ENCODE measurements at places on chromosomes 7 and 10.

DNA sequence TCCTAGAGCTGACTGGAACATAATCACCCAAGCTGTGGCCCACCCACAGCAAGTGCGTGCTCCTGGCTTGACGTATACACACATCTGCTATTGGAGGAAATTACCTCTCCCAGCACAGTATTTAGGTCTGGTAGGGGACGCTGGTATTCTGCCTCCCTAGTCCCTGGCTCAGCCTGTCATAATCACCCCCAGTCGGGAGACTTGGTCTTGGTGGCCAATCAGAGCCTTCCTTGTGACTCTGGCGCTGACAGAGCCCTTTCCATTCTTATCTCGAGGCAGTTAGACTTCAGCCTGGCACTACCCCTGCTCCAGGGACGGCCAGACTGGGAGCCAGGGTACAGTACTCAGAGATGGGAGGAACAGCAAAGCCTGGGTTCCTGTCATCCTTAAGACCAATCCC, 14.3 kb upstream of the PRKAG2 start:
- no peak for DNase-seq

DNA sequence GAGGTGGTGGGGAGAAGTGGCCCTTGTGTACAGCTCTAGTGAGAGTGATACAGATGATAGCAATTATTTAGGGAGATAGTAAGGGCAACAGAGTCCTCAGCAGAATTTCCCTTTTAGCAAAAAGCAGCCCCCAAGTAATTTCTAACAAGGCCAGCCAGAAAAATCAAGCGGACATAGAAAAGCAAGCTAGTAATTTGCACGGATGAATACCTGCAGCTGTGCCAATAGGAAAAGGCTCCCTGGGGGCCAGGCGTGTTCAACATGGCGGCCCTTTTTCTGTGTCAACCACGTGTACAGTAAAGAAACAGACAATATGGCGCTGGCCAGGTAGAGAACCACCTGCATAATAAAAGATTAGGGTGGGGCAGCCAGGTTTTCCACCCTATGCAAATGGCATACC, 7.4 kb downstream of the MCM10 start:
- DNase-seq, result no peak

- DNase-seq, result peak; percentile 58
These were observed 9.6 kb upstream of the AGMO start for GRCh38 chr7:15571301-15571878.

- DNase-seq, result peak; percentile 70
These were observed 42.2 kb downstream of the BMPR1A start for GRCh38 chr10:86798611-86799010.

- DNase-seq, result no peak
These were observed 4.3 kb upstream of the PIK3AP1 start for GRCh38 chr10:96724621-96725020.

DNA sequence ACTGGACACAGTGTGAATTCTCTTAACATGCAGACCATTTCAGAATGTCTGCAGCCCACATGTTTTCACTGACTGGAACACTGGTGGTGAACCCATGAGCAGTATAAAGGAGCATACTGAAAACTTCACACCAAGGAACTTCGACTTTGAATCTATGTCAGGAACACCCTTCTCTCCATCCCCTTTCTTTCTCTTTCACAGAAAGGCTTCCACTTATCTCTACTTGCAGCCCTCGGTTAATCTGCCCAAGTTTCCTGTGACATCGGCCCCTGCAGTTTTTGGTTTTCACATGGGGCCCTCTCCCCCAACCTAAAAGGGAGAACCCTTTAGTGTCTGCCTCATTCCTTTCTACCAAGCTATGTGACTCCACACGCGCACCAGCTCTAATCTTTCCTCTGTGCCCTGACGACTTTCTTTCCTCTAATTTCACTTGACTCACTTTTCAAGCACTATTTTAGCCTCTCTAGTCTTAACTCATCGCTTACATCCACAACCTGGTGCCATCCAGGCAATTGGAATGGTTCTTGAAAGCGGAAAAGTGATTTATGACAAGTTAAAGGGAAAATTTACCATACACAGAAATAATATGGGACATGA, 70.1 kb downstream of the RELN start:
- no peak for DNase-seq

DNA sequence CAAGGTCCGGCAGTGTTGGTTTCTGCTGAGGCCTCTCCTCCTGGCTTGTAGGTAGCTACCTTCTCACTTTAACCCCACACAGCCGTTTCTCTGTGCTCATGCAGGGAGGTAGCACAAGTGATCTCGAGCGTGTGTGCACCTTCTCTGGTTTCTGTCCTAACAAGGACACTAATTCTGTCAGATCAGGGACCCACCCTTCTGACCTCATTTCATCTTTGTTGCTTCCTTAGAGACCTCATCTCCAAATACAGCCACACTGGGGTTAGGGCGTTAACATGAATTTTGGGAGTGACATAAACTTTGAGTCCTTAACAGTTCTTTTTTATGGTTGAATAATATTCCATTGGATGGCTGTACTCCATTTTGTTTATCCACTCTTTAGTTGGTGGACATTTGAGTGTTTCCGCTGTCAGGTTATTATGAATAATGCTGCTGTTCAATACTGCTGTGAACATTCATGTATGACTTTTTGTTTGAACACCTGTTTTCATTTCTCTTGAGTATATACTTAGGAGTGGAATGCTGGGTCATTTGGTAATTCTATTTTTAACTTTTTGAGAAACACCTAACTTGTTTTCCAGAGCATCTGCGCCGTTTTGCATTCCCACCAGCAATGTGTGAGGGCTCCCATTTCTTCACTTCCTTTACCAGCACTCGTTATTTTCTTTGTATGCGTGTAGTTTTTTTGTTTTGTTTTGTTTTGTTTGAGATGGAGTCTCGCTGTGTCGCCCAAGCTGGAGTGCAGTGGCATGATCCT, 57.5 kb downstream of the LCOR start:
- no peak for DNase-seq

DNA sequence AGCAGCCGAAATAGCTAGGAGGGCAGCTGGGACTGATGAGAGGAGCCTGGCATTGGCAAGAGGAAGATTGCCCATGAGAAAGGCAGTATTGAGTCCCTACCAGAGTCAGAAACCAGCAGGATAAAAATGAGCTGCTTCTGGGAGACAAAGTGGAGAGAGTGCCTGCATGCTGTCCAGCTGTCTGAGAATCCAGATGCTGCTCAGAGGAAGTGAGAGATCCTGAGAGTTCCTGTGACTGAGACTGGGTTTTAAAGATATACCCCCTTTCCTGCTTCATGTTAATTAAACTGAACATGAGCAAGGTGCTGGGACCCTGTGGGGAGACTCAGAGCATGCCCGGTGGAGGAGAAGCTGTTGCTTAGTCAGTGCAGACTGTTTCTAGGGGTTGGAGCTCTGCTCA, 107.5 kb downstream of the KIF20B start:
- DNase-seq, result no peak

GRCh38 chr10:103480521-103480920, 1.5 kb upstream of the CALHM3 start:
- DNase-seq, result no peak

DNA sequence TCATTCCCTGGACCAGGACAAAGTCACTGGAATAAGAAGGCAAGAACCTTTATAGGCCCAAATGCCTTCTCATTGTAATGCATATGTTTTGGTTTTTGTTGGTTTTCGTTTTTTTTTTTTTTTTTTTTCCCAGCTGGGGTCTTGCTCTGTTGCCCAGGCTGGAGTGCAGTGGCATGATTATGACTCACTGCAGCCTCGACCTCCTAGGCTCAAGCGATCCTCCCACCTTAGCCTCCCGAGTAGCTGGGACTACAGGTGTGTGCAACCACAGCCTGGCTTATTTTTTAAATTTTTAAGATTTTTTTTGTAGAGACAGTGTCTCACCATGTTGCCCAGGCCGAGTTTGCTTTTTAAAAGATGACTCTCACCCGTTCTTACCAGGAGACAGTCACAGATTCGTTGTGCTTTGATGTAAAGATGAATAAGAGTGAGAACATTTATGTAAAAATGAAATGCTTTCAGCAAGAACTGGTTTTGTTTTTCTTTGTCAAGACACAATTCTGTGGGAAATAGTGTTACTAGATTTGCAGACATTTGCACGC, 7.6 kb downstream of the IQCE start:
- DNase-seq, result no peak

DNA sequence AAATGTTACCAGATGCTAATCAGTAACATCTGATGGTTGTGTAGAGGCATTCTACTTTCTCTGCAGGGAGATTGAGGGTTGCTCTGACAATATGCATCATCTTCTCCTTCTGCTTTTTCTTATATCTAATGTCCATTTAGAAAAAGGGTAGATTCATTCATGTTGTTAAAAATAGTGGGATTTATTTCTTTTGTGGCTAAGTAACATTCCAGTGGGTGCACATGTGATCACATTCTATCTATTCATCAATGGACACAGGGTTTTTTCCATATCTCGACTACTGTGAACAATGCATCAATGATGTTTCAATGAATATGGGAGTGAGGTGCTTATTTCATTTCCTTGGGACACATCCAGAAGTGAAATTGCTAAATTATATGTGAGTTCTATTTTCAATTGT, 103.9 kb downstream of the CRPPA start:
- no peak for DNase-seq

DNA sequence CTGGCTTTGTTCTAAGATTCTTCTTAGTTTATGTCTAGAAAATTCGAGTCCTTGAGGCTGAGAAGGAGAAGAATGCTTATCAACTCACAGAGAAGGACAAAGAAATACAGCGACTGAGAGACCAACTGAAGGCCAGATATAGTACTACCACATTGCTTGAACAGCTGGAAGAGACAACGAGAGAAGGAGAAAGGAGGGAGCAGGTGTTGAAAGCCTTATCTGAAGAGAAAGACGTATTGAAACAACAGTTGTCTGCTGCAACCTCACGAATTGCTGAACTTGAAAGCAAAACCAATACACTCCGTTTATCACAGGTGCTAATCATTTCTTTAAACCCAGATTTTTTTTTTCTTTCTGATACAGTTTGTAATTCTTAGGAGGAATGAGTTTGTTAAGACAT, 6.7 kb downstream of the CEP55 start:
- DNase-seq, result no peak

DNA sequence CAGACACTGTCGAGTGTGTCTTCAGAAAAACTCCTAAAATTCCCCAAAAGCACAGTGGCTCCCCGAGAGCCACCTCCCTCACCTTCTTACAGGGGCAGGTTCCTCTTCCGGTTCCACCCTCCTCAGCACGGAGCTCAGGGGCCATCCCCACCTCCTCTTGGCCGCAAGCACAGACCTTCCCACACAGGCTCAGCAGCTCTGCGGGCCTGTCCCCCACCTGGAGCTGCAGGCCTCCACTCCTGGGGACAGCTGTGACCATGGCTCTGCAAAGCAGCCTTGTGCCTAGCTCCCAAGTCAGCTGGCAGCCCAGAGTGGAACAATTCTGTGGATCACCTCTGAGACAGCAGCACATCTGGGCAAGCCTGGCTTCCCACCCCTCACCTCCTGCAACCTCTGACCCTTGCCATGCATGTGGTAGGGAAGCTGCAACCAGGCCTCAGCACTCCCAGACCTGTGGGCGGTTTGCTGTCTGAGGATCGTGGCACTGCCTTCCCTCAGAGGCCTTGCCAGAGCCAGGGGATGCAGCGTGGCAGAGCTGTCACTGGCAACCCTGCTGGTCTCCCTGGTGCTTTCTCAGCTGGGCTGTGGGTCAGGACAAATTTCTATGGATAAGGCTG, 79.7 kb downstream of the ALOX5 start:
- no peak for DNase-seq

- DNase-seq, result no peak
These were observed 265.9 kb downstream of the GLRX3 start for GRCh38 chr10:130401860-130402765.

DNA sequence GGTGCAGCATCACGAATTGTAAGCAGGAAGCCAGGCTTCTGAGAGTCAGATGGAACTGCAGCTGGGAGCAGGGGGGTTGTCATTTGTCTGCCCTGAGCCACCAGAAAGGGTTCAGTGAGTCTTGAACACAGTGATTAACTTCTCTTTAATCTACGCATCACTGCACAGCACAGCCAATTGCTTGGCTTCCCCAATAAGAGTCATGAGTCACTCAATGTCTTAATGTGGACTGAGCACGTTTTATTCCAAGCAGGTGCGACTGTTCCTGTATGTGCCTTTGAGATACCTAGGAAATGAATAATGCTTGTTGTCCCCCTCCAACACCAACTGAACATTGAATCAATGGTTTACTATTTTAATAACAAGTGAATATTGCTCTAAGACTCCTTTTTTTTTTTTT, 26.0 kb upstream of the PLEKHA1 start:
- DNase-seq, result no peak

GRCh38 chr10:98168766-98169165, 34.3 kb downstream of the R3HCC1L start:
- DNase-seq, result no peak

DNA sequence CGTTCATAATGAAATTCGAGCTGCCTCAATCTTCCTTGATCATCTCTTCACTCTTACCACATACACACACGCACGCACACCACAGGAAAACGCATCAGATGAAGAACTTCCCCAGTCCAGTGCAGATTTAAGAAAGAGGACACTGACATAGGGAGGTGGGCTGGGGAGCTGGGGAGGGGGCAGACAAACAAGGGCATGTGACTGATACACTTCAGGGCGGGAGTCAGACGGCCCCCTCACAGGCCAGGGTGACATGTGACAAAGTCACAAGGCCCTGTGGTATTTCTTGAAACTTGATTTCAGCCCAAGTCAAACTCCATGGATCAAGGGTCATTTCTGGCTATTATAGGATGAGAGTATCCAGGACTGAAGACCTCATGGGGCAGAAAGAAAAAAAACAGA, 82.6 kb downstream of the KCNMA1 start:
- no peak for DNase-seq

DNA sequence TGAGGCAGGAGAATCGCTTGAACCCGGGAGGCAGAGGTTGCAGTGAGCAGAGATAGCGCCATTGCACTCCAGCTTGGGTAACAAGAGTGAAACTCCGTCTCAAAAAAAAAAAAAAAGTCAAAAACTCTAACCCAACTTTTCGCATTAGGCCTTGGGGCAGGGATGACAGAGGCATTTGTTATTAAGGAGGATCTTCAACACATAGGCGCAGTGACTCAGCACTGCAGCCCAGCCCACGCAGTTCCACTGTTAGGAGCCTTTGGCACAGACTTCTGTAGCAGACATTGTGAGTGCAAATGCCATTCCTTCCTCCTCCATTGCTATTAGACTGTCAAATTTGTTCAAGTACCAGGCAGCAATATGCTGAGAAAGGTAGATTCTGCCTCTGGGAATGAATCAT, 43.1 kb upstream of the KLHL7 start:
- DNase-seq, result peak; percentile 62

GRCh38 chr7:81150951-81151361, 232.1 kb upstream of the SEMA3C start:
- no peak for DNase-seq

- DNase-seq, result no peak
These were observed 101.5 kb downstream of the ZNF92 start for GRCh38 chr7:65475040-65475726.

DNA sequence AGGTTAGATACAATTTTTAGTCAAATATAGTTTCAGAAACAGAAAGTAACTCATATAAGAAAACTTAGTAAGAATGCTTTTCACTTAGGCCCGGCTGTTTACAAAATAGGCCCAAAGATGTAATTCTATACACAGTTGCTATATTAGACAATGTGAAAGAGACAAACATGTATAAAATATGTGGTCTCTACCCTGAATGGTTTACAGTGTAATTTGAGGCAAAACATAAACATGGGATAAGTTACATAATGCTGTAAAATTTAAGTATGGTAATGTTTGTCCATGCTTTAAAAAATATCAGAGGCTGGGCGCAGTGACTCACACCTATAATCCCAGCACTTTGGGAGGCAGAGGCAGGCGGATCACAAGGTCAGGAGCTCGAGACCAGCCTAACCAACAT, 18.7 kb downstream of the KRIT1 start:
- DNase-seq, result no peak

Measured in A673 (cell line).